ENCODE measurements at places on chromosomes 2 and 18. TPM values are rescaled to one million over a fixed set of nuclear protein-coding genes. Genes with fewer than 3 reads are reported as not detected.

DNA sequence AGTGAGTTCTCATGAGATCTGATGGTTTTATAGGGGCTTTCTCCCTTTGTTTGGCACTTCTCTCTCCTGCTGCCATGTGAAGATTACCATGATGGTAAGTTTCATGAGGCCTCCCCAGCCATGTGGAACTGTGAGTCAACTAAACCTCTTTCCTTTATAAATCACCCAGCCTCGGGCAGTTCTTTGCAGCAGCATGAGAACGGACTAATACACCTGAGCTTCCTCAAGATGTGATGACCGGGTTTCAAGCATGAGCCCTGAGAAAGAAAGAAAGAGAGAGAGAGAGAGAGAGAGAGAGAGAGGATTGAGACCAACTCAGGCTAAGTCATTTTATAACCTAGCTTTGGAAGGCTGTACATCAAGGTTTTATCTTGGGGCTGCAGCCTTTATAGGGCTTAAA, 167.7 kb upstream of the SERPINE2 start:
- peak; percentile 64 for ATAC-seq

- ATAC-seq = no peak
These were observed 39.7 kb upstream of the LYPD6 start for GRCh38 chr2:149290662-149291061.

Gene LYPD1
- 1.6 TPM for total RNA-seq

Gene UGT1A8
- 0.16 TPM for total RNA-seq

Gene IL1RL2
- total RNA-seq = 8.1 TPM

Measured in esophagus mucosa (tissue), 1 donor.